H54 (cell line): ENCODE measurements at places on chromosomes 5 and 9.
A peak's percentile ranks its signal among the peaks of the same experiment; 100 is the strongest.

DNA sequence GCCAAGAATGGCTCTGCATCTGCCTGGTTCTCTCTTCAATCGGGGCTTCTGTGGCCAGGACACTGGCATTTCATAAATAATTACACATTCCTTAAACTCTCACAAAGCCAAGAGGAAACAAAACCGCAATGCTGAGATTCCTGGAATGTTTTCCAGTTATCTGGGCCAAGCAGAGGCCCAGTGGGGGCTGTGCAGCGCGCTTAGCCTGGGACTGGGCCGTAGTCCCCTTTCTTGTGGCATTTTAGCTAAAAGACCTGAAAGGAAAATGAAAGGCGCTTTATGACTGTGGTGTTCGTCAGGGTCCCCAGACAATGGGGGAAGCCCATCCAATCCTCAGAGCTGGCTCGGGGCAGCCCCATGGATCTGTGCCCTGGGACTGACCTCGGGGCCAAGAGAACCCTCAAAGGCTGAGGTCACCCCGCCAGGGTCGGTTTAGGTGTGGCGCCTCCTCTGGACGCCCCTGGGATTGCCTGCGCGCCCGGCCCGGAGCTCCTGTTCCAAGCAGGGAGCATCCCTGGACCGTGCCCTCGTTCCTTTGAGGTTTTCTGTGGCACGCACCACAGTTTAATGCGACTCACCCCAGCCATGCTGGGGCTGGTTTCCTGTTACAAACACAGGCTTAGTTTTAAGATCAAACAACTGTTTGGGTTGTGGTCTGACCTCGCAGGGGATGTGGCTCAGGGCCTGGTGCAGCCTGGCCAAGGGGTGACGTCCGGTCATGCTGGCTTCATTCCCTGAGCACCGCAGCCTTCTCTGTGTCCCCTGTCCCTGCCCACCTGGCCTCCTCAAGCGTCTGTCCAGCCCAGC, 51.5 kb upstream of the NKD2 start:
- DNase-seq, result peak; percentile 96

DNA sequence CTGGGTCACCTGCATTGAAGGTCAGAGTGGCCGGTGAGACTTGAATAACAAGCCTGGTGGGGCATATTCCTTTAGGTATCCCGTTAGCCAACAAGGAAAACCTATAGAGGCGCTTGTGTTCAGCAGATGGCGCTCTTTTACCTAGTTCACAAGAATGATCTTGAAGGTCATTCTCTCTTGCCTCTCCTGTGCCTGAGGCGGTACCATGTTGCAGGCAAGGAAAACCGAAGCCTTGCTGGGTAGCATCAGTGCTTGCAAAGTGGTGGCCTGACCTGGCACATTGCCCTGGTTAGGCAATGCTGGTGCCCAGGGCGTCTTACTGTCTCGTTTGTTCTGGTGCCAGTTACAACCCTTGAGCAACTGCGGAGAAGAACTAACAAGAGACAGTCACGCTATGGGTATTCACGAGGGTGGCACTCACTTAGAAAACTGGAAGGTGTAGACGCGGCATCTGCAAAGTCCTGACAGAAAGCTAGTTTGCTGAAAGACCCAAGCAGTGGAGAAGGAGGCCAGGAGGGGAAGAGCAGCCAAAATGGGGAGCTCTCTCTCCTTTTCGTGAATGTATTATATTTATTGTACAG, 56.7 kb downstream of the AOPEP start:
- DNase-seq, result peak; percentile 84

DNA sequence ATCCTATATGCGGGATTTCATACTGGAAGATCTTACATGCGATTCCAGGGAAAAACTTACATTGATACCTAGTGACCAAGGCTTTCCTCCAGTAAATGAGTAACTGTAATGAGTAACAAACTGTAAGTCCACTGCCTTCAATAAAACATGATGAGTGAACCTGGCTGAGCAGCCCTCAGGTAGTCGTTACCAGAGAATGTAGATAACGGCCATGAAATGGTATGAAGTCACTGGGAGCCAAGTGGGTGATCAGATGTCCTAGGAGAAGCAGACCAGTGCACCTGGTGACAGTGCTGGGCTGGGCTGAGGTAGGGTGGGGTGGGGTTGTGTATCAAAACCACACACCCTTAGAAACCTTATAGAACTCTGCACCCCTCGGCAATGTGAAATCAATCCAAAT, 203.6 kb downstream of the ALDH1A1 start:
- no peak for DNase-seq

- DNase-seq, result no peak
Observed at GRCh38 chr5:68396722-68397121, 181.2 kb downstream of the PIK3R1 start.

DNA sequence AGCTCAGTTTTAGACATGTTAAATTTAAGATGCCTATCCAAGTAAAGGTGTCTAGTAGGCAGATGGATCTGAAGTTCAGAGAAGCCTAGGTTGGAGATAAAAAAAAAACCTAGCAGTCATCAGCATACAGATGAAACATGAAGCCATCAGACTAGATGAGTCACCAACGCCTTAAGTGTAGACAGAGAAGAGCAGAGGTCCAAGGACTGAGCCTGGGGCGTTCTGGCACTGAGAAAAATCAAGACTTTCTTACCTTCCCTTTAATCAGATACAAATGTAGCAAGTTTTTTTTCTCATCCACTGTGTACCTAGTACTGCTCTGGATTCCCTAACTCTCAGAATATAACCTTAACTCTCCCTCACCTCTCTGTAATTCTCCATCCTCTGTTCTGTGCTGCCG, 97.3 kb downstream of the SIL1 start:
- DNase-seq, result no peak

- DNase-seq, result no peak
Observed at GRCh38 chr9:91379426-91379825, 17.7 kb upstream of the AUH start.

DNA sequence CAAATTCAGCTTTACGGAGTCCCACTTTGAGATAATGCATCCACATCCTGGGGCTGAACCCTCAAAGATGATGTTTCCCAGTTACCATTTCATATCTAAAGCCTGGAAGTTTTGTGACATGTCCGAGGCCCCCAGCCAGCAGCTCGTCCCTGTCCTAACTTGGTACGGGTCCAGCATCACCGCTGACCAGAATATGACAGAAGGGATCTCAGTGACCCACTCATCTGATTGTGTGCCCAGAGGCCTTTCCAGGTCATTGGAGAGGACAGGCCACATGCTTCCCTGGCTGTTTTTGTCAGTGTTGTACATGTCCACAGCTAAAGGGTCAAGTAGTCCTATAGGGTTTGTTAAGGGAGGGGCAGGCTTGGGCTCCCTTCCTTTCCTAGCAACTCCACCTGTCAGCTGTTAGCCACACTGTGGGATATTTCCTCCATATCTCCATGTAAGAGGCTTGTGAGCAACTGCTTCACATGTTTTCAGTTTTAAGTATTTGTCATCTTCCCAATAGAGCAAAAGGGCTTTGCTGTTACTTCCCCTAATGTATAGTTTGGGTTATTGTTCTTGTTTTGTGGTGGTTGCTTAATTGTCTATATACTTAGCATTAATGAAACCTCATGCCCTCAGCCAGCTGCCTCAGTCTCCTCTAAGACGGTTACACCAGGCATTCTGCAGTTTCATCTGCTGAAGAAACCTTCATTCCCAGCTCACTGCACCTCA, 33.4 kb downstream of the SECISBP2 start:
- DNase-seq, result no peak
